ENCODE measurements at places on chromosomes 5 and 9.

DNA sequence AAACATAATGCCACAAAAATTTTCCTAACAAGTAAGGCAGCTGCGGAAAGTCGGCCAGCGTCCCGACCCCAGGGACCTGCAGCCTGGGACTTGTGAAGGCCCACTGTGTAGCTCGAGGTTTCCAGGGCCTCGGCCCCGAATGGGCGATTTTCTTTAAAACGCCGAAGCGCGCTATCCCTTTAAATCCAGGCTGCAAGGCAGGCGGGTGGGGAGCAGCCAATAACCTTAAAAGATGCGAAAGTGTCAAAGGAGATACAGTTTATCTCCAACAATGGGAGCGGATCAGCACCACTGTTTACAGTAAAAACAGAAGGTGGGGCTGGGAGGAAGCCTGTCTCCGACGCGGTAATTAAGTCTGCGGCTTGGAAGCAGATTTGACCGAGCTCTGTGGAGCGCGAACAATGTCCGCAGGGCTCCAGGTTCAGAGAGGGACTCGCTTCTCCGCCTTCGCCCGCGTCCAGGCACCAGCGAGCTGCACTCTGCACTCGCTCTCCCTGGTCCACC is 1.7 kb upstream of the ZSWIM6 start:
- DNase-seq, result no peak

DNA sequence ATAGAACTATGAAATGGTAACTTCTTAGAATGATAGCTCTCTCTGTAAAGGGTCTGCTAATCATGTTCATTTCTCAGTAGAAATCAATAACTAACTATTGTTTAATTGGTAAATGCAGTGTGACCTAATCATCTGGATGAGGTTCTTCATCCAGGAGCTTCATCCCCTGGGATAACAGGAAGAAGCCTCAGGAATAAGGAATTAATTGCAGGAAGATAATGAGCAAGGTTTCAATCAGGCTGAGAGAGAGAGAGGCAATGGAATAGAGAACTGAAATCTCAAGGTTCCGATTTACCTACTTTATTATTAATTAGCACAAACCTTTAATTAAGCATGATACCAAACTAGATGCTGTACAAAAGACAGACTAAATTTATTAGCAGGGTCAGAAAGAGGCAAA is 499.7 kb downstream of the MAT2B start:
- DNase-seq, result no peak

- no peak for DNase-seq
Measured at GRCh38 chr5:35281613-35282012, 51.3 kb upstream of the PRLR start.

DNA sequence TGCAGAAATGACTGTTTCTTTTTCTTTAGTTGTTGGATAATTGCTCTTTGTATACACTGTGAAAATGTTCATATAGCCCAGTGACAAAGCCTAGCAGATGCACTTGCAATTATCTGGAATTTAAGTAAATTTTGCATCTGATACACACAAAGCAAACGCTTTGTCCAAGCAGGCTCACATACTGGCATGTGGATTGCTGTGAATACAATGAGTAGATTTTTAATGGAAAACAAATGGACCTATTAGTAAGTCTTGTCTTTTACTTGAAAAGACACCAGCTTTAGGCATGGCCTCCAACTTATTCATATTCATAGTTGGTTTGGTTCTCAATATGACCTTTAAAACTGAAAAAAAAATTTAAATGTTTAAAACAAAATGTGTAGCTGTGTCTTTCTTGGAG is 1299.8 kb upstream of the WWC1 start:
- no peak for DNase-seq

GRCh38 chr9:114214181-114214580 is 58.8 kb downstream of the COL27A1 start:
- no peak for DNase-seq

GRCh38 chr9:83056174-83056573 is 6.8 kb downstream of the RASEF start:
- no peak for DNase-seq

- DNase-seq, result peak; percentile 19
Measured at GRCh38 chr9:34070606-34071324, 22.1 kb upstream of the UBAP2 start.

DNA sequence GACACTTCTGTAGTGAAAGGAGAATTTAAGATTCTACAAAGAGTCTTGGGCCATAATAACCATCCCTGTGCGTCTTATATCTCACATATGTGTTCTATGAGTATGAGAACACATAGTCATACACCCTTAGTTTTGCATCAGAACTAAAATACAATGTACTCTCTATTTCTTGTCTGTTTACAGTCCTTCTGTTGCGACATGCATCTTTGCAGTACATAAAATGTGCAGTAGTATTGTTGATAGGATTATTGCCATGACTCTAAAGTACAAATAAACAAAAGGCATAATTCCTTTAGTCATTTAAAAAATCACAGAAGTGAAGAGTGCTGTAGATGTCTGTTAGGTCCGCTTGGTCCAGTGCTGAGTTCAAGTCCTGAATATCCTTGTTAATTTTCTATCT is 201.9 kb downstream of the NR3C1 start:
- DNase-seq, result no peak

GRCh38 chr9:131715906-131716305 is 24.0 kb downstream of the RAPGEF1 start:
- DNase-seq, result no peak

- DNase-seq, result no peak
Measured at GRCh38 chr9:72909428-72909827, 43.4 kb downstream of the ALDH1A1 start.

- DNase-seq, result no peak
Measured at GRCh38 chr5:93602241-93603077, 19.4 kb downstream of the NR2F1 start.

DNA sequence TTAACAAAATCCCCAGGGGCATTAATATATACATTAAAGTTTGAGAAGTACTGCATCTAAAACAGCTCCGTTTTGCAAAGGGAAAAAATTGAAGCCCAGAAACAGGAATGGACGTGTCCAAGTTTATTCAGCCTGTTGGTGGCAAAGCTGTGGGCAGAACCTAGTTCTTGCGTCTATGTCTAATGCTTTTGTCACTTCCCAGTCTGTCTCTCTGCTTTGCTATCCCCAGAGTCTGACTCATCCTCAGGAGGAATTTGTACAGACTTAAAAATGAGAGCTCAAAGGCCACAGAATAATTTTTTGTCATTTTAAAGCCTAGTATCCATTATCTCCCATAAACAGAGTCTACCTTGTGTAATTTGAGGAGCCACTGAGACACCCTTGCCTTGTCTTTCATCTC is 330.9 kb upstream of the GRIA1 start:
- peak; percentile 27 for DNase-seq

DNA sequence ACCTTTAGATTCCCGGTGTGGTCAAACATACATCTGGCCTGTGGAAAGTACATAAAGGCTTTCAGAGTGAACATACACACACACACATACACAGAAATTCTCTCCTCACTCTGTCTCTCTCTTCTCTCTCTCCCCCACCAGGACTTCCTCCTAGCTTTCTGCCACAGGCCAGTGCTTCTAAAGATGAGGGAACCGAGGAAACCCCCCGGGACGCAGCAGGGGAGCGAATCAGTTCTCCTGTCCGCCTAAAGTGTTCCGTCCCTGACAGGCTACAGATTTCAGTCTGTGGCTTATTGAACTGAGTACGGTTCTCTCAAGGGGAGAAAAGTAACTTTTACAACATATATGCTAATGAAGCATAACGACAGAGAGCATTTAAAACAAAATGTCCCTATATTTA is 75.8 kb downstream of the MED27 start:
- DNase-seq, result no peak

GRCh38 chr5:57232293-57233033 is 58.6 kb downstream of the GPBP1 start:
- no peak for DNase-seq

DNA sequence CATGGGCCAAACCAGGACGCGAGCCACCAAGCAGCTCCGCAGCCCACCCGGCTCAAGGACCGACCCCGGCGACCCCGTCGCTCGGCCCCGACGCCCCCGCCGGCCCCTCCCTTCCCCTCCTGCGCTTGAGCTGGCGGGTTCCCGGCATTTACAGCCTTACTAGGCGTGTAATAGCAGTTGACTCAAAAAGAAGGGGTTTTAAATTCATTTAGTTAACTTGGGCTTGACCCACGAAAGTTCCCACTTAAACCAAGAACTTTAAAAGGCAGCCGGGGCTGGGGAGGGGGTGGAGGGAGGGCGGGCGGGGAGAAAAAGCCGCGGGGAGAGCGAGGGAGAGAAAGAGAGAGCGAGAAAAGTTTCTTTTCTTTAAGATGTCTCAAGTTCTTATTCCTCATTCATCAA is 636 bp downstream of the PRDM12 start:
- DNase-seq, result no peak

DNA sequence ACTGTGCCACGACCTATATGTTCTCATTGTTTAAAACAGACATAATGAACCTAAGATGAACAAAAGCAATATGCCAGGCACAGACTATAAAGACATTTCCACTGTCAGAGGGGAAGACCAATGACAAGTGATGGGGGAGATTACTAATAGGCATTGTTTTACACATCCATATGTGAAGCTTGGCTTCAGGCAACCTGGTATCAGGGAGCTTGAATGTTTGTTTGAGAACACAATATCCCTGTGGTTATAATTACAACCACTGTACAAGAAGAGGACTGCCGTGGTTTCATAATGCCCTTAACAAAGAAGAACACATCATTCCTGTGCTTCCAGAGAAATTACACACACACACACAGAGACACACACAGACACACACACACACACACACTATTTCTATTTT is 385.7 kb downstream of the BNC2 start:
- no peak for DNase-seq

DNA sequence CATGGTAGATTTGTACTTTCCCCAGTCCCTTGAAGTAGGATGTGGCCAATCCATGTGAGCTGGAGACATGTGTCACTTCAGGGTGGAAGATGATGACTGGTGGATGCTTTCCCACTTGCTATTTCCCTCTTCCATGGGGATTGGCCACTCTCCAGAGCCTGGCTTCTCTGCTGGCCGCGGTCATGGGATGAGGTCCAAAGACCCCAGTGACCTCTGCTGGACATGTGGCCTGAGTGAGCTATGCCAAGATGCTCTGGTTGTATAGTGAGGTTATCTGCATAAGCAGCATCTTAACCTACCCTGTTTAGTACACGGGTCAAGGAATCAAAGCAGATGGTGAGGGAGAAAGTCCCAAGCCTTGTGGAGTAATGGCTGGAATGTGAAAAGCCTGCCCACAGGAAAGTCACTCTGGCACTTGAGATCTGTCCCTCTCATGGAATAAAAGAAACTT is 47.1 kb downstream of the SH3PXD2B start:
- no peak for DNase-seq

DNA sequence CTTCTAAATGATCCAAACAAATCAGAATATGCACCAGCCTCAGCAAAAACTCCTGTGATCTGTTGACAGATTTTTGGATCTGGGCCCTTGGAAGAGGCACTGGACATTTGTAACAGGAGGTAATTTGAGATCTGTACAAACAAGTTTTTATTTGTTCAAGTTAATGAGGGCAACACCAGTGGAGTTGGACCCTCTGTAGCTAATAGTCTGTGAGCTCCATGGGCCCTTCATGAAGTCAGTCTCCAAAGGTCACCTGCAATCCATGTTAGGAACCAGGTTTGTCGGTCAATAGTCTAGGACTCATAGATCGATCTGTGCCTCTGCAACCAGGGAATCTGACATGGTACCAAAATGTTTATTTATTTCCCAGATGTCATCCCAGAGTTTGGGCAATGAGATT is 40.9 kb downstream of the PAM start:
- no peak for DNase-seq

DNA sequence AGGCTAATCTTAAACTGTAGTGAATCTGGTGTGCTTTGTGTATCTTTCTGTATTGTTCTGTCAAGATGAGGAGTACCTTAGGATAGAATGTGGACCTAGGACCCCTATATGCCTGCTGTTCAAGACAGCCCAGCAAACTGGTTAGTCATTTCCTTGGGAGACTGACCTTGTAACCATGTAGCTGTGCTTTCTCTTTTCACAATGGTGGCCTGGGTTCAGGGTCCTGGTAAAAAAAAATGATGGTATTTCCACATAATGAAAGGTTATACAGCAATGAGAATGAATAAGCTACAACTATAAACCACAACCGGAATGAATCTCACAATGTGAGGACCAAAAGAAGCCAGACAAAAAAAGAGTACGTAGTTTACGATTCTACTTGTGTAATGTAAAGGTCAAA is 36.4 kb upstream of the F2RL1 start:
- DNase-seq, result no peak

GRCh38 chr9:100112677-100113336 is 13.8 kb downstream of the INVS start:
- no peak for DNase-seq

- DNase-seq, result no peak
Measured at GRCh38 chr9:112484607-112485006, 2.0 kb upstream of the KIAA1958 start.

DNA sequence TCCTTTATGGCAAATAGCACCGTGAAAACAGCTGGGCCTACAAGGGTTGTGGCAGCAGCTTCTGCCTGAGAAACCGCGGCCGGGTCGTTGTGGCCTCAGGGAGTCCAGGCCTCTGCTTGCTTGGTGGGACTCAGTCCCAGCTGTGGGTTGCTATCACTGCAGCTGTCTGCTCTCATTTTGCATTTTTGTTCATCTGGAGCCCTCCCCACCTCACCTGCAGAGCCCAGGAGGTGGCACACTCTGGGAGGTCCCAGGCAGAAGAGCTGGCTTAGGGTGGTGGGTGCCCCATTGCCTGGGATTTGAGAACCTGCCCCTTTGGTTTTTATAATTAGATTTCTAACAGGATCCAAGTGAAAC is 138.4 kb downstream of the GADD45G start:
- no peak for DNase-seq

DNA sequence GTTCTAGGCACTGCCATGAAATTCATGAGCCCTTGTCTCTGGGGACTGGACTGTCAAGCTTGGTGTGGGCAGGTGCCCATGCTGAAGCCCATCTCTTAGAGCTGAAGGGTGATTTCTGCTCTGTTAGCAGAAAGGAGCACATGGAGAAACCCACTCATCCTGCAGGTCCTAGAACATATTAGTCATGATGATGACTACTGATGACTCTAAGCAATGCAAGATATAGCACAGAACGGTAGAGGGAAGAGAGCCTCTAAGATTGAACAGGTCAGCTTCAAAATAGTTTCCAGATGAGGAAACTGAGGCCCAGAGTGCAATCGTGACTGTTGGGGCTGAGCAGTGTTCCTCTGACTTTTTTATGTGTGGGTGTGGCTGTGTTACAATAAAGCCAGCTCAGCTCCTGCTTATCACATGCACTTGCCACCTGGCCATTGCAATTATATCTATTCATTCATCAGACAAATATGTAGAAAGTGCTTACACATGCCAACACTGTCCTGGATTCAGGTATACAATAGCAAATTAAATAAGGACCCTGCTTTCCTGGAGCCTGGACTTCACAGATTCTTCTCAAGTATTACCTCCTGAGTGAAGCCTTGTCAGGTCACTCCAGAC is 140.2 kb upstream of the BRINP1 start:
- DNase-seq, result no peak

- DNase-seq, result no peak
Measured at GRCh38 chr5:157290156-157290980, 24.4 kb downstream of the CYFIP2 start.

- no peak for DNase-seq
Measured at GRCh38 chr5:91183743-91184142, 199.4 kb downstream of the ARRDC3 start.

- DNase-seq, result no peak
Measured at GRCh38 chr5:141245250-141245717, at the start of gene PCDHB15. Gene PCDHB15, plus strand, starts transcription at chr5:141245395. Its CDS starts 184 bp downstream, at chr5:141245579.

GRCh38 chr5:39654715-39655114 is 229.9 kb upstream of the DAB2 start:
- no peak for DNase-seq
